ENCODE measurements at places on chromosomes 1 and 21.

GRCh38 chr21:46454142-46454541, 4.5 kb upstream of the DIP2A start:
- DNase-seq, result no peak

GRCh38 chr1:118535901-118536300, 350.9 kb upstream of the SPAG17 start:
- no peak for DNase-seq

DNA sequence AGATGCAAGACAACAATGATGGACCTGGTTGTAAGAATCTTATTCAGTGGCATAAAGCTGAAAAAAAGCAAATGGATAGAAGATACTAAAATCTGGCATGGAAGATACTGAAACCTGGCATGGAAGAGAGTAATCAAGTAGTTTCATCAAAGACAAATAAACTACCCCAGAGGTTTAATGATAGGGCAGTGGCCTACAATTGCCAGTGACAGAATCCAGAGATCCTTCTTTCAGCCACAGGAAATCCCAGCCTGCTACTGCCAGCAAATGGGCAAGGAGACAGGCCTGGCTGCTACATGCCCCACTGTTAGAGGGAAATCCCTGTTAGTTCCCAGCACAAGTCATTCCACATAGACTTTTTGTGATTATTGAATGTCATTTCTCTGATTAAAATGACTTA, 409.4 kb downstream of the VAV3 start:
- DNase-seq, result no peak

DNA sequence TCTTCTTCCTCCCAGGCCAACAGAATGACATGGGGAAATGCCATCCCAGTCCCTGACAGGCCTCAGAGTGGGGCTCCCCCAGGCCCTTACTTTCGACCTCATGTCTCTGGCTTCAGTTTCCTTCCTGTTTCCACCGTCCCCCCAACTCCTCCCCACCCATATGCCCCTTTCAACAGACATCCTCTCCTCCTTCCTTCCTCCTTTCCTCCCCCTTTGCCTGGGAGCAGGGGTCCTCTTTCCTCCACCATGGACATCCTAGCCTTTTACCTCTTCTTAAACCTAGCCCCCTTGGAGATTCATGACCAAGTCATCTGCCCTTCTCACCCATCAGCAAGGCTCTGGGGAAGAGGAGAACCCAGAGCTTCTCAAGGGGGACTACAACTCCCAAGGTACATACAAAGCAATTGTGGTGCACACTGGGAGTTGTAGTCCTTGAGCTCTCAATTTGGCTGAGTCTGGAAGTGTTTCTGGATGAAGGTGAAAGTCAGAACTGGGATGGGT, 4.0 kb downstream of the ZBTB7B start:
- peak; percentile 50 for DNase-seq

GRCh38 chr1:147486876-147487656, 54.2 kb upstream of the BCL9 start:
- no peak for DNase-seq

Data from CD4-positive, alpha-beta T cell treated with Interleukin-4 for 4 hours (primary cell).